ENCODE measurements at places on chromosomes 16 and 17. TPM values are rescaled to one million over a fixed set of nuclear protein-coding genes. Genes with fewer than 3 reads are reported as not detected.

DNA sequence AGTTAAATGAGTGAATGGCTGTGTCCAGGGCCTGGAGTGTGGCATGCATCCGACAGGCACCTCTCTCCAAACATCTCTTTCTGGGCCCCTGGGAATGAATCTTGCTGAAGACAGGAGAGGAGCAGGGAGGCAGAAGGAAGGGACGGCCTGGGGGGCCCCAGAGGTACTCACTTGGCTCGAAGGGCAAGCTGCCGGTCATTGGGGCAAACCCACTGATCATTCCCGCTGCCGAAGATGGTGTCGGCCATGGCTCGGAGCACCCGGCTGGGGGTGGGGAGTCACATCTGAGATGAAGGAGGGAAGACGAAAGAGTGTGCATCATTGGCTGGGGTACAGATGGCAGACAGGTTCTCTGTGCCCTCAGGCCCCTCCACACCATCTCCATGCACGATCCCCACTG lies 25.3 kb downstream of the RPH3AL start:
- DNase-seq, result no peak

- no peak for DNase-seq
These were observed 3.8 kb downstream of the SMARCD2 start for GRCh38 chr17:63838631-63839171.

- no peak for DNase-seq
These were observed 39.2 kb downstream of the NT5M start for GRCh38 chr17:17342242-17342945.

GRCh38 chr16:55492756-55493380 lies 13.9 kb downstream of the MMP2 start:
- no peak for DNase-seq

Gene CEMP1
- polyA plus RNA-seq, result not detected

Gene HCRT
- not detected for polyA plus RNA-seq
